Motor neuron (in vitro differentiated cells): ENCODE measurements at places on chromosomes 12 and 14.

- ATAC-seq, result no peak
Observed at GRCh38 chr12:119475650-119476049, 117.9 kb upstream of the TMEM233 start.

DNA sequence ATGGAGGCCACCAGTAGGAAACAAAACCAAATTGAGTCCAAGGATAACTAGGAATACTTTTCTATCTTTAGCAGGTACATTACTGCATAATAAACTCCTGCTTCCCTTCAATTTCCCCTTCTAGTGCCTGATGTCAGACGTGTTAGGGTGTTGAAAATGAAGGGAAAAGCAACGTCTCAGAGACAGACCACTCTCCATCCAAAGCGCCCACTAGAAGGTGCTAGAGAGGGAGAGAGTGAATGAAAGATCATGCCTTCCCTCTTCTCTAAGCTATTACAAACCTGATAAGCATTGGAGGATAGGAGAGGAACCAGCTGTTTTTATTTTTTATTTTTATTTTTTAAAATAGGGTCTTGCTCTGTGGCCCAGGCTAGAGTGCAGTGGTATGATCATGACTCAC is 64.1 kb downstream of the ZNF641 start:
- ATAC-seq, result no peak

GRCh38 chr12:3602488-3602887 is 111.5 kb downstream of the PRMT8 start:
- ATAC-seq, result no peak

GRCh38 chr14:33642691-33643244 is 308.1 kb downstream of the EGLN3 start:
- ATAC-seq, result peak; percentile 79

DNA sequence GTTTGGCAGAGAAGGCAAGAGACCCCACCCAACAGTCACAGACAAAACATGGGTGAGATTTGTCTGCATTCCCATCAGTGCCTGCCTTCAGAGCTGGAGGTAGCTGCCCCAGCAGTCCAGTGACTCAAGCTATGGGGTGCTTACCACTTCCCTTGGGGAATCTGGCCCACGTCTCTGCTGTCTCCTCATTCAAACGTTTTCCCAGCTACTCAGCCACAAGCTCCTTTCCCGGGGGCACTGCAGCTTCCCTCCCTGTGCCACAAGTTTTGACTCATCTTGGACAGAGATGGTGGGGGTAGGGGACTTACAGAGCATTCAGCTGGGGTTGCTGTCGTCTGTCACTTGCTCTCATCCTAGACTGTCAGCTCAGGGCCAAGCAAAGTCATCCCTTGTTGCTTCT is 66.6 kb downstream of the FBXL14 start:
- no peak for ATAC-seq

DNA sequence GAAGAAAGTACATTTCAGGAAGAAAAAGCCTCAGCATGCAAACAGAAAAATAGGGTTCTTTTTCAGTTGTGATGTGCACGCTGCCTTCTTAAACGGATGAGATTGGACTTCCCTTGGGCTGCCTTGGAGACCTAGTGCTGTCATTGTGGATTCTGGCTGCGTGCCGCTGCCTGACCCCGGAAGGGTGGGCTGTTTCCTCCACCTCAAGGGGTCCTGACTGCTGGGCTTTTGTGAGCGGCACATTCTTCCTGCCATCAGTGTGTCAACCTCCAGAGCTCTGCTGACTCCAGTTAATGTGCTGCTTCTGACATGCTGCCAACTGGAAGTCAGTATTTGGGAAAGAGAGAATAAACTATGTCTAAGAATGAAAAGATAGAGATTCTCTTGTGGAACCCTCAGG is 25.1 kb downstream of the CCNK start:
- ATAC-seq, result no peak

- no peak for ATAC-seq
Observed at GRCh38 chr12:117850048-117850447, 118.7 kb downstream of the KSR2 start.

DNA sequence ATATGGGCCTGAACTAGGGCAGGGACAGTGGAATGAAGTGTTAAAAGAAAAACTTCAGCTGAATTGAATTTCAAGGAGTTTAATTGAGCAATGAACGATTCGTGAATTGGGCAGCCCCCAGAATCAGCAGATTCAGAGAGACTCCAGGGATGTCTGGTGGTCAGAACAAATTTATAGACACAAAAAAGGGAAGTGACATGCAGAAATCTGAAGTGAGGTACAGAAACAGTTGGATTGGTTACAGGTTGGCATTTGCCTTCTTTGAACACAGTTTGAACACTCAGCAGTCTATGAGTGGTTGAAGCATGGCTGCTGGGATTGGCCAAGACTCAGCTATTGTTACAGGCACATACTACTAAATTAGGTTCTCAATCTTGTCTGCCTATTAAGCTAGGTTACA is 9.7 kb upstream of the TBPL2 start:
- ATAC-seq, result no peak

DNA sequence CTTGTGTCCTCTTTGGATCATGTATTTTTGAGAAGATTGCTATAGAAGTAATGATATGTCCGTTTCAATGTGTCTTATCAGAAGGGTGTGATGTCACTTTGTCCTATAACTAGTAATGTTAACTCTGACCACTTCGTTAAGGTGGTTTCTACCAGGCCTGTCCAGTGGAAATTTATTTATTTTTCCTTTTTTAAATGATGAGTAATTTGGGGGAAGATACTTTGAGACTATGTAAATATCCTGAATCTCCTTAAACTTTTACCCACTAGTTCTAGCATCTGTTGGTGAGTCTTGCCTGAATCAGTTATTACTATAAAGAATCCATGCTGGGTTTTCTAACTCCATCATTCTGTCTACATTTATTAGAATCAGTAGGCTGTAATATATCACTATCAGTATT is 15.3 kb downstream of the EP400 start:
- ATAC-seq, result no peak

GRCh38 chr14:53536446-53536845 is 383.3 kb upstream of the DDHD1 start:
- no peak for ATAC-seq

GRCh38 chr12:15206831-15207389 is 14.3 kb downstream of the RERG start:
- ATAC-seq, result no peak

GRCh38 chr12:90301561-90302133 is 593.0 kb upstream of the ATP2B1 start:
- ATAC-seq, result no peak

GRCh38 chr12:109358154-109358869 is 10.6 kb downstream of the MYO1H start:
- ATAC-seq, result no peak

GRCh38 chr14:36519431-36520321 is at the start of gene NKX2-1:
TSS of gene NKX2-1 (minus strand) at chr14:36520232. CDS start at chr14:36520129, 103 bp downstream.
- no peak for ATAC-seq

DNA sequence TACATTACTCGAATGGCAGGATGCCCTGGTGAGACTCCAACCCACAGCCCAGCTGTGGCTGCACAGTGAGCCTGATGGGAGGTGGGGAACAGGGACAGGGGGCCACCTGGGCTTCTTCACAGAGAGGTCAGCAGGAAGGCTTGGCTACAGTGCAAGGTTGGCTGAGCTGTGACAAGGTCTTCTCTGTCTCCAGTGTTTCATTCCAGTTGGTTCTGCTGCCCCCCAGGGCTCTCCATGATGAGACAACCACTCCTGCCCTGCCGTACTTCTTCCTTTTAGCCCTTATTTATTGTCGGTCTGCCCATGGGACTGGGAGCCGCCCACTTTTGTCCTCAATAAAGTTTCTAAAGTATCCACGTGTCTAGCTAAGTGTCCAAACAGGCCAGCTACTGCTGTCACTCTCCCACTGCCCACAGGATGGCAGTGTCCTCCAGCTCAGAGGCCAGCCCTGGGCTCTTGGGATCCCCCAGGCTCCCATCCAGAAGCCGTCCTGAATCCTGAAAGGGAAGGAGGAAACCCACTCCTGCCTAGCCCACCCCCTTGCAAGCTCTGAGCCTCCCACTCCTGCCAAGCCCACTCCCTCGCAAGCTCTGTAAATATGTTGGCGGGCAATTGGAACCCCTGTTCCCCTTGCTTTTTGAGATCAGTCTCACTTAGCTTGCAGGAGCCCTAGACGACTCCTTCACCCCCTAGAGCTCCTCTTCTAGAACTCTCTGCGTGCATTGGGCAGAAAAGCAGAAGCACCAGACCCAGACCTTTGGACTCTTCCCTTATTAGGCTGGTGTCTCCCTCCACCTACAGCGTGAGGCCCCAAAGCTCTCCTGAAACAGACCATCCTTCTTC is 5.4 kb downstream of the C1QL4 start:
- ATAC-seq, result peak; percentile 95

GRCh38 chr14:84797326-84797725 is 732.6 kb upstream of the FLRT2 start:
- no peak for ATAC-seq

GRCh38 chr12:95445884-95446505 is 28.0 kb upstream of the METAP2 start:
- ATAC-seq, result no peak

DNA sequence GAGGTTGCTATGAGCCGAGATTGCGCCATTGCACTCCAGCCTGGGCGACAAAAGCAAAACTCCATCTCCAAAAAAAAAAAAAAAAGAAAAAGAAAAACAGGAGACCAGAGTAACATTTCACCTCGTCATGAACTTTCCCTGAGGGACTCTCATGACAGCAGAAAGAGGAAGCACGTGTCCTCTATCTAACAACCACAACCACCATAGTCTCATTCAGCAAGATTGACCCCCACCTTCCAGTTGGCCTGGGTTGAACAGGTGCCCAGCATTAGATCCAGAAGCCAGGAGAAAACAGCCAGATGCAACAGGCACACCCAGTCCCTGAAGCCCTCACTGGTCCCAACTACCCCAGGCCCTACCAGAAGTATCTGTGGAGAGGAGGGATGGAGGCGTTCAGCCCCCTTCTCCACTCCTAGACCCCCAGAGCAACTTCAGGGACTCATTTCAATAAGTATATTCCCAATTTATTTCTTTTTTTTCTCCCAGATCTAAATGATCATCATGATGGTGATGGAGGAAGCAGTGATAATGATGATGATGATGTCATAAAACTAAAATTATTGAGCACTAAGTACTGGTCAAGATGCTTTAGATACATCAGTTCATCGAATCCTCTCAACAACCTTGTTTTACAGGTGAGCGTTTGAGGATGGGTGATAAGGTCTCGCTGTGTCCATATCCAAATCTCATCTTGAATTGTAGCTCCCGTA is 235.0 kb downstream of the EFCAB11 start:
- no peak for ATAC-seq

GRCh38 chr12:2588345-2588744 is 206.4 kb upstream of the FKBP4 start:
- no peak for ATAC-seq

DNA sequence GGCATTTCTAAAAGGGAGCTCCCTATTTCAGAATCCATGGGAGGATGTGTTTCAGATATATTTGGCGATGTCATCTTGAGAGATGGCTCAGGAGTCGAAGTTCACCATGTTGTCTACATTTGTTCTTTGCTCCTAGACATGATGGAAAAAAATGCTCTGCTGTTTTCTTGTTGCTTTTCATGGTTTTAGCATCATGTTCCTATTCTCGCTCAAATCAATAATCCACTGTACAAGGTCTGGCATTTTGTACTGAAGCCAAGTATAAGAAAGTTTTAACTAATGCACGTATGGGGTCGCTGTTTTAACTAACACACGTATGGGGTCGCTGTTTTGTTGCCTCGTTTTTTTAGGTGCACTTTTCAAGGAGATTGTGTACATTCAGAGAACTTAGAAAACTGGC is 60.9 kb downstream of the PLXNC1 start:
- ATAC-seq, result no peak

DNA sequence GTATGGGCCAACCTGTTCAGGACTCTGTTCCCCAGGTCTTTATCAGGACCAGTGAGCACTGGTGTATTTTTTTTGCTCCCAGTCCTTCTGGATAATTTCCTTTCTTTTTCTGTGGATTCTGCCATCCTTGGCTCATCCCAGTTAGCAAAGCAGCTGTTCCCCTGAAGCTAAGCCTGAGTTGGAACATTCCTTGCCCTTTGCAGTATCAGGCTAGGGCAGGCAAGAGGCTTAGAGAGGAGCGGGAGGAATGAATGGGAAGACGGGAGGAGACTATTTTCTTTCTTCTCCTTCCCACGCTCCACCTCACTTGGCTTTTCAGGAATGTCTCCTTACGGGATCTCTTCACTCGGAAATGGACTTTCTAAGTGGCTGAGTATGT is 29.2 kb downstream of the ERG28 start:
- no peak for ATAC-seq

DNA sequence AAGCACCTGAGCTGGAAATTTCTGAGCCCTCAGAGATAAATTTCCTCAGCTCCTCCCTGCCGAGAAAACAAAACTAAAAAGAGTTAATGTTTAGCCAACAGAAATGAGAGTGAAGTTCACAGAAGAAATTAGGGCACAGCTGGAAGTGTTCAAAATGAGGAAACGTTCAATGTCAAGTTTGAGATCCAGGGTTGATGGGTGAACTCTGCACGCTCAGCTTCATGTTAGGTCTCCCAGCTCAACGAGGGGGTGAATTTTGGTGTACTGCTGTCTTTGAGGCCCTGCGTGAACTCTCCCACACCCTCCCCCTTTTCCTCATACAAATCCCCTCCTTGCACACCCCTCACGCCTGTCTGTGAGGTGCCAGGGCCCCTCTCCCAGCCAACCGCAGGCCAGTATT is 13.3 kb upstream of the OAS3 start:
- no peak for ATAC-seq

- no peak for ATAC-seq
Observed at GRCh38 chr12:121034616-121035305, 4.3 kb downstream of the OASL start.

DNA sequence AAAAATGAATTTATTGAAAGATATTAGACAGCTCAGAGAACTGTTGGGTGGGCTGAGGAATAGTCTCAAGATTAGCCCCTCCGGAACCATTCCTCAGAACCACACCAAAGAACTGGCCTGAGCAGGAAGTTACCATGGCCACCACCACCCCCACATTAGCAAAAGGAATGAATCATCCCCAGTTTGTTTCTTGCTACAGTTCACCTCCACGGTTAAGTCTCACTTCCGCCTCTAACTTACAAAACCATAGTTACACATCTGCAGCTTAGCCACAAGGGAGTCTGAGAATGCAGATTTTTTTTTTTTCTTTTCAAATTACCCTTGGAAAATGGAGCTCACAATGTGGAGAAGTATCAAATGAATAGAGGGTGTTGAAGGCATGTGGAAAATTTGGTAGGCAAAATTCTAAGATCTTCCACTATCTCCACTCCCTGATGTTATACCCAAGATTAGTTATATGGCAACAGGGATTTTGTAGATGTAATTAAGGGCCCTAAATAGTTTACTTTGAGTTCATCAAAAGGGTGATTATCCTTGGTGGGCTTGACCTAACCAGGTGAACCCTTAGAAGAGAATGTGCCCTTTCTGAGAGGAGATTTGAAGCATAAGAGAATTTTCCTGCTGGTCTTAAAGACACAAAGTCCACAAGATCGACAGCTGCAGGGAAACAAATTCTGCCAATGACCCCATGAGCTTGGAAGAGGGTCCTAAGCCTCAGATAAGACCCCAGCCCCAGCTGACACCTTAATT is 129.8 kb upstream of the KRR1 start:
- ATAC-seq, result peak; percentile 23
